ENCODE measurements at places on chromosomes 1 and 21.

GRCh38 chr1:55478742-55479141, 263.6 kb upstream of the USP24 start:
- no peak for DNase-seq

GRCh38 chr1:198259333-198260074, 102.7 kb downstream of the NEK7 start:
- DNase-seq, result no peak

- no peak for DNase-seq
Observed at GRCh38 chr1:36776948-36777831, 257.1 kb downstream of the GRIK3 start.

GRCh38 chr1:74835051-74835450, 102.1 kb downstream of the TYW3 start:
- no peak for DNase-seq

DNA sequence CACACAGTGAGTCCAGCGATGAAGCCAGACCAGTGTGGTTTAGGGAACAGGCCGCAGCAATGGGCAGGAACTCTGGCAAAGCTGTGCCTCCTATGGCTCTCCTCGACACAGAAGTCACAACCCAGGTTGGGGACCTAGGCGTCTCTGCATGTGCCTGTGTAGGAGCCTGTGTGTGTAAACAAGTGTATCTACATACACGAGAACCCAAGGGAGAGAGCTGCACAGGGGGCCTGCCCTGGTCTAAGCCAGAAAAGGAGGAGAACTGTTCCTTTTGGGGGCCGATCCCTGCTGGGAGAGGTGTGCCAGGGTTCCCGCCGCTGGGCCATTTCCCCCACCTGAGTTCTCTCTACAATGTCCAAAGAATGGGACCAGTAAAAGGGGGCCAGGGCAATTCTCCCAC, 56.0 kb downstream of the CD247 start:
- DNase-seq, result no peak

GRCh38 chr1:147078606-147079399, 93.5 kb downstream of the PRKAB2 start:
- DNase-seq, result no peak

DNA sequence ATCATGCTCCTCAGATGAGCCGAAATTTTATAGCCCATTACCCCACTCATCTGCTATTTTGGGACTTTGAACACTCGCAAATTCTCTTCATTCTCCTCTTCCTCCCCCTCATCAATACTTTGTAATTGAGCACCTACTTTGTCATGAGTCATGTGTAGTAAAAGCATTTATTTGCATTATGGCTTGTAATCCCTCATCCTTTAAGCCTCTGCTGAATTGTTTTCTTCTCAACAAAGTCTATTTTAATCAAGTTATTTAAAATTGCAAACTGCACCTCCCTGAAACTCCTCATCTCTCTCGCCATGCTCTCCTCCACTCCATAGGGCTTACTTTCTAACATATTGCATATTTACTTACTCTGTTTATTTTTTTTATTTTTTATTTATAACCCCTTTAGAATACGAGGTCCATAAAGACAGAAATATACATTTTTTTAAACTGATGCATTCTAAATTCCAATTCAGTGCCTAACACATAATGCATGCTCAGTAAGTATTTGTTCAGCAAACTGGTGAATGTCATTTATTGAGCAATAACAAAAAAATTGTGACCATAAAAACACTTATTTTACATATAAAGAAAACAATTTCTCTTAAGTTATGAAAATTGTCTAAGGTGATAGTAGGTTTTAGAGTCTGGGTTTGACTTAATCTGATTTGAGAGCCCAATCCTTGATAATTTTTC, 161.7 kb downstream of the FASLG start:
- DNase-seq, result no peak

DNA sequence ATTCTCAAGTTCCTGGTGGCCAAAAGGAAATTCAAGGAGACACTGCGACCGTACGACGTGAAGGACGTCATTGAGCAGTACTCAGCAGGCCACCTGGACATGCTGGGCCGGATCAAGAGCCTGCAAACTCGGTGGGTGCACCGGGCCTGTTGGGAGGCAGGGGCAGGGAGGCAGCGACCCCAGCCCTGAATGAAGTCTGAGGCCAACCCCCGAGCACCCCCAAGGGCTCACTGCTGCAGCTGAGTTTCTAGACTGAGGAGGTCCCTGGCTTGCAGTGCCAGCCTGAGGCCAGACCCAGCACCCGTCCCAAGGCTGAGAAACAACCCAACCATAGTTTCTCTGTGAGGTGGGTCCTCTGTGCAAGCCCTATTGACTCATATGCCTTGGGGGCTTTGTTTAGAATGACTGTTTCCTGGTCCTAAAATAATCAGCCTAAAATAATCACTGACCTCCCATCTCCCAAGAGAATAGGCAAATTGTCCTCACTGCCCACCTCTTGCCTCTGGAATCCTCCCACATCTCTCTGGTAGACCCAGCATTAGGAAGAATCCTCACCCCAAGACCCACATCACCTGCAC, 27.1 kb downstream of the CITED4 start:
- no peak for DNase-seq

DNA sequence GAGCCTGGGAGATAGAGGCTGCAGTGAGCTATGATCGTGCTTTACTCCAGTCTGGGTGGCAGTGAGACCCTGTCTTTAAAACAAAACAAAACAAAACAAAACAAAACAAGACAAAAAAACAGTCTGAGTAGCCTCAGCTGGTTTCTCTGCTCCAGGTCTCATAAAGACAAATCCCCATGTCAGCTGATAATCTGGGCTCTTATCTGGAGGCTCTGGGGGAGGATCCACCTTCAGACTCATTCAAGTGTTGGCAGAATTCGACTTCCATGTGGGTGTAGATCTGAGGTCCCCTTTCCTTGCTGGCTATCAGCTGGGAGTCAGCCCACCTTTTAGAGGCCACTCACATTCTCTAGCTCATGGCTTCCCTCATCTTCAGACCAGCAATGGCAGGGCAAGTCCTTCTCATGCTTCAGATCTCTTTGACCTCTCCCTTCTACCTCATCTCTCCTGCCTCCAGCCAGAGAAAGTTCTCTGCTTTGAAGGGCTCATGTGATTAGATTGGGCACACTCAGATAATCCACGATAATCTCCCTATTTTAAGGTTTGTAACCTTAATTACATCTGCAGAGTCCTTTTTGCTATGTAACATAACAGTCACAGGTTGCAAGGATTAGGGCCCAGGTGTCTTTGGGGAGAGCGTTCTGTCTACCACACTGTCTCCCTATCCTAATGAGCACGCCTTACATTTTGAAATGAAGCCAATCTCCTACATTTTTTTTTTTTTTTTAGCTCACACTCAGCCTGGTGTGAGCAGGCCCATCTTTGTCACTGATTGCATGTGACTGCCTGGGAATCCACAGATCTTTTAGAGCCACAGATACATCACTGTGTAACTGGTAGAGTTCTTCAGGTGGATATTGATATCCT, 7.5 kb upstream of the PYCR2 start:
- no peak for DNase-seq

GRCh38 chr1:173551699-173552098, 51.2 kb downstream of the SLC9C2 start:
- DNase-seq, result no peak

All from 8988T (cell line).